ENCODE measurements at places on chromosomes 12 and 14.

- DNase-seq: no peak
Observed at GRCh38 chr12:106115440-106115839, 23.3 kb downstream of the NUAK1 start.

DNA sequence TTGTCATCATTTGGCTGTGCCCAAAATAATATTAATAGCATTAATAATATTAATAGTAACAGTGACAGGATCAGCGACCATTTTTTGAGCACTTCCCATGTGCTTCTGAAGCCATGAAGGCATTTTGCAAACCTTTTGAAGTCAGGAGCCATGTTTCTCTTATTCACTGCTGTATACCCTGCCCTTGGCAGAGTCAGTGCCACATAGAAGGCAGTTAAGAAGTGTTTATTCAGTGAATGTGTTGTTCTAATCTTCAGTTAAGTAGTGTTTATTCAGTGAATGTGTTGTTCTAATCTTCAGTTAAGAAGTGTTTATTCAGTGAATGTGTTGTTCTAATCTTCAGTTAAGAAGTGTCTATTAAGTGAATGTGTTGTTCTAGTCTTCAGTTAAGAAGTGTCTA lies 319.7 kb upstream of the NAV3 start:
- no peak for DNase-seq

GRCh38 chr14:44347316-44347715 lies 159.8 kb downstream of the FSCB start:
- no peak for DNase-seq

DNA sequence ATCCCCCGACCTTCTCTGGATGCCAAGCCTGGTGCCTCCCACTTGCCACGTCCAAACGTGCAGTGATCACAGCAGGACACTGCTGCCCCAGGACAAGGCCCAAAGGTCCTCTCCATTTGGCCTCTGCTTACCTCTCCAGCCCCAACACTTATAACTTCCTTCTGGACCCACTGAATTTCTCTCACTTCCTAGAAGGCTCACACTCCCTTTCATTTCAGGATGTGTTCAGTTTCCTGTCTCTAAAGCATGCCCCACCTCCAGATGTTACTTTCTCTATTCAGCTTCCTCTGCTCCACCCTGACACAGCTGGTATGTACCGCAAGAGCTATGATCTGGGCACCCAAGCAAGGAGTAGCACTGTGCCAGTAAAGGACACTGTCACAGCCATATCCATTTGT lies 33.0 kb downstream of the CDKL1 start:
- no peak for DNase-seq

GRCh38 chr12:14878488-14878887 lies 7.2 kb downstream of the MGP start:
- no peak for DNase-seq

DNA sequence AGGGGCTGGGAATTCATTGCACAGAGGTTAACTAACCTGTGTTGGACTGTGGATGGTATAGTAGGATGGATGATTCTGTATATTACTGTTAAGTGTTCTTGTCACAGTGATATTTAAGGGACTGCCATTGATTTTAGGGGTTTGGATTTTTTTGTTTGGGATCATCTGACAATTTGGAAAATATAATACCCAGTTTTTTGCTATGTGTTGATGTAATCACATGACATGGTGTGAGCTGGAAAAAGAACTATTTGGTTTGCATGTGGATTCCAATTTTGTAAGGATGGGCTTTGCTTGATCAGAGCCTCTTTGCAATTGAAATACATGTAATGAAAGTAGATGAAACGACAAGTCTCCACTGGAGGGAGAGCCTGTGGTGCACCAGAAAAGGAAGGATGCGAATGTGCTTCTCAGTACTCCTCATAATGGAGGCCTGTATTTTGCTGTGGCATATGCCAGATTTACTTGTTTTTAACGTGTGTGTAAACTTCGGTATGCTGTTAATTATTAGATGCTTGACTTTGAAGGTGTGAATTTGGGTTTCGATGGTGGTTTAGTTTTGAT lies 2.7 kb downstream of the DYRK2 start:
- DNase-seq: no peak

DNA sequence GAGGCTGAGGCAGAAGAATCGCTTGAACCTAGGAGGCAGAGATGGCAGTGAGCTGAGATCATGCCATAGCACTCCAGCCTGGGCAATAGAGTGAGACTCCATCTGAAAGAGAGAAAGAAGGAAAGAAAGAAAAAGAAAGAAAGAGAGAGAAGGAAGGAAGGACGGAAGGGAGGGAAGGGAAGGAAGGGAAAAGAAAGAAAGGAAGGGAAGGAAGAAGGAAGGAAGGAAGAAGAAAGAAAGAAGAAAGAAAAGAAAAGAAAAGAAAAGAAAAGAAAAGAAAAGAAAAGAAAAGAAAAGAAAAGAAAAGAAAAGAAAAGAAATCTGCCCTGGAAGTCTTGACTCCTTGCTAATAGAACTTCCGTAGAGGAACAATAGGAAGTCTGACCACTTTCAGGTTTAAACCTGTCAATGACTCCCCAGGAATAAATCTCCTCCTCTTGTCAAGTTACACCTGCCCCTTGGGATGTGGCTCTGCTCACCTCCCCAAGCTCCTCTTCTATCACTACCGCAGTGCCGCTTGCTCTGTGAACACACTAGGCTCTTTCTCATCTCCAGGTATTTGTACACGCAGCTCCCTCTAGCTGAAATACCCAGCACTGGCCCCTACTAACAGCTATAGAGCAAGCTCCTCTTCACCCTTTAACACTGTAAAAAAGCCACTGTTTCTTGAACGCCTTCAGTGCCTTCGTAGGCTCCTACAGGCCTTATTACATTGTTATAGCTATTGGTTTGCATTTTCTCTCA lies 773.1 kb upstream of the TBX3 start:
- no peak for DNase-seq

DNA sequence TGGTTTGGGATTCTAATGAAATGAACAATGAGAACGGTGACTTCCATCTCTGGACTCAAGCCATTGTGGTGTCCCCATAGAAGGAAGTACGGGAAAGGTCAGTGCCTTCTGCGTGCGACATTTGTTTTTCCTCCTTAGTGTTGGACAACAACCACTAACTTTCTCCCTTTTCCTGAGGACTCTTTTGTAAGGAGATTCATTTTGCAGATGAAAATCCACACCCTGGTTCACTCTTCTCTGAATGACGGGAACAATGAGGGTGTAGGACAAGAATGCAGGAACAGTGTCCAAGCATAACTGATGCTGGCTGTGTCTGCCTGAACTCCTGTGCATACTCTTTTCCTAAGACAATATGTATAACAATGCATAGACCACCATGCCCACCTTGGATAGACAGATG lies 176.4 kb downstream of the STXBP6 start:
- DNase-seq: no peak

DNA sequence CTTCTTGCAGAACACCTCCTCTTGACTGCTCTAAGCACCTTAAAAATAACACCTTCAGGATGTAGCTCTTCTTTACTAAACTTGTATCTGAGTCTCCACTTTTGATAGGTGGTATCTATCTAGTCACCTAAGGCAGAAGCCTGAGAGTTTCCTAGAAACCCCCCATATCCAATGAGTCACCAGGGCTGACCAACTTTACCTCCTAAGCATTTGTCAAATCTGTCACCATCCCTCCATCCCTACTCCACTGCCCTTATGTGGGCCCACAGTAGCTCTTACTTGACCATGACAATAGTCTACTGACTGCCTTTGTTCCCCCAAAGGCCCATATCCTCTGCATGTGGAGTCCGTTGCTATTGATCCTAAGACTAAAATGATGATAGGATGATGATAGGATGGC lies 15.9 kb downstream of the AVIL start:
- no peak for DNase-seq

- DNase-seq: no peak
Observed at GRCh38 chr14:58332561-58332960, 34.2 kb downstream of the ARID4A start.
